Cerebellum (tissue), 4 donors: ENCODE measurements at places on chromosomes 5 and 9.

GRCh38 chr9:133990366-133991213 lies 1.5 kb downstream of the VAV2 start:
- DNase-seq: no peak

DNA sequence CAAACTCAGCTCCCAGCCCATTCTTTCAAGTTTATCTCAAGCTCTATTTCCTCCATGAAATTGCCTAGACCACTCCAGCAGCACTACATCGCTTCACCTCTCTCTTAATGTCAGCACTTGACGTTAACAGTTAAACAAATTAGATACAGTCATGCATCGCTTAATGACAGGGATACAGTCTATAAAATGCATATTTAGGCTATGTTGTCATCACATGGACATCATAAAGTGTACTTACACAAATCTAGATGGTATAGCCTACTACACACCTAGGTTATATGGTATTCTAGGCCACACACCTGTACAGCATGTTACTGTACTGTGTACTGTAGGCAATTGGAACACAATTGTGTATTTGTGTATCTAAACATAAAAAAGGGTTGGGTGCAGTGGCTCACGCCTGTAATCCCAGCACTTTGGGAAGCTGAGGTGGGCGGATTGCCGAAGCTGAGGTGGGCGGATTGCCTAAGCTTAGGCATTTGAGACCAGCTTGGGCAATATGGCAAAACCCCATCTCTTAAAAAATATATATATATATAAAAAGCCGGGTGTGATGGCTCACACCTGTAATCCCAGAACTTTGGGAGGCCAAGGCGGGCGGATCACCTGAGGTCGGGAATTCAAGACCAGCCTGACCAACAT lies 13.4 kb upstream of the PCSK5 start:
- DNase-seq: no peak

DNA sequence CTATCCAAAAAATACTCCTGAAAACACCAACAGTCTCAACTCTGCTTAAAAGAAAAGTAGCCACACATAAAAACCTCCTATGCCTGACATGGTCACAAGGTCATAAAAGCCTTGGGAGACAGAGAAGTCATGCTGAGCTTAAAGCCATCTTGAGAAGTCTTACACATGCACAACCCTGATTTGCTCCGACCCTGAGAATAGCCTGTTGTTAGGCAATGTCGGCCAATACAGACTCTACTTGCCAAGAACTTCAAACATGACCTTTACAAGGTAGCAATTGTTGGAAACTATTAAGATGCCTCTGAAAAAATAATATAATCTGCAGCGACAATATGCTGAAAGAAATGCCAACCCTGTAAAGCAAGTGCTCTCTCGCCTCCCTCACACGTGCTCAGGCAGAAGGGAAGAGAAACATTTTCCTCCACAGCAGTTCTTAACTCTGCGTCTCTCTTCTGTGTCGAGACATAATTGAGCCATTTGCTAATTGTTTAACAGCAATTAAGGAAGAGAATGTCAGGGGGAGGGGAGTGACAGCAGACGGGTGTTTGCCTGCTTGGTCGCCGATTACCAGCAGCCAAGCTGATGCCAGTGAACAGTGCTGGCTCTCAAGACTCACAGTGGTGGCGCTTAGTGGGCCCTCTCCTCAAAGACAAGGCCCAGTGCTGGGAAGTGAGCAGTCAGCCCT lies 393.6 kb downstream of the SPOCK1 start:
- no peak for DNase-seq

DNA sequence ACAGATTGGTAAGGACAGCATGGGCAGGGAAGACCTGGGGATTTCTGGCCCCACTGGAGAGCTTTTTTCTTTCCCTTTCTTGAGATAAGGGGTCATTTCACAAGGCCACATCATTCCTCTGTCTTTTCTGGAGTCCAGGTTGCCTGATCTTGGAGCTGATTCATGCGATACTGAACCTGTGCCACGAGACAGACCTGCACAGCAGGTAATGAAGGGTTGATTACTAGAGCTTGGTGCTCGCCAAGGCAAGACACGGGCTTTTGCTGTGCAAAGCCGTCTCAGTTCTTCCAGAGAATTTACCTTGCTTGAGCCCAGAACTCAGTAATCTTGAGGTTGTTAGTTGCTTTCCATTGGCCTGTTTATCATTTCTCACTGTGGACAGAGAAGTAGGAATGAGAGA lies 39.2 kb downstream of the NUP188 start:
- DNase-seq: peak; percentile 79

DNA sequence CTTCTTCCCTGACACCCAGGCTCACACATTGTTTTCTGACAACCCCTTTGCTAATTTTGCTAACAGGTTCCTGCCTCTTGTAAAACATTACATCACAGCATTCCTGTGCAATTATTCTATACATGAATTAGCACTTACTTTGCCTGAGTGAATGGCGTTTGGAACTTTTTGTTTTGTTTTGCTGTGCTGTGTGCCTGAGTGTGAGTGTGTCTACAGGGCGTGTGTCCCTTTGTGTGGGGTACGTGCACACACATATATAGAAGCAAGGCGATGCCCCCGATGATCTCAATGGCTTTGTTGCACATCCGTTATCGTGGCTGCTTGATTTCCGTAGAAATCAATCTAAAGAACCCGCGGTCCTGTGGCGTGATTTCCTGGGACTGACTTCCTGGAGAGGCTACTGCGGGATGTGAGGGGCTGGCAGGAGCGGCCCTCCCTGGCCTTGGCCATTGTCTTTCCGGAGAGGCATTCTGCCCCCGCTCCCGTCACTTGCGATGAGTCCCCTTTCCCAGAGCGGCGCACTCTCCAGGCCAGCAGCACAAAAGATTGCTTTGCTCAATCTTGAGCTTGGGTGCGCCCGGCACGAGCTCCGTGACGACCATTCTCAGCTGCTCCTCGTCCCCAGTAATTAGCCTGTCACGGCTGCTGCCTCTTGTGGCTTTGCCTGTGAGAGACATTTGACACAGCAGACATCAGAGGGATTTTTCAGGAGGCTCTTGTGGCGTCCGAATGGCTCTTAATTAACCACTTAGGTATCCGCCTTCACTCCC lies 398.1 kb upstream of the IRX1 start:
- no peak for DNase-seq
